Stimulated activated CD4-positive, alpha-beta T cell treated with anti-CD3 and anti-CD28 coated beads, Interleukin-2, amount 100 ng/mL, for 24 hours (primary cell): ENCODE measurements at places on chromosomes 7 and 10.

DNA sequence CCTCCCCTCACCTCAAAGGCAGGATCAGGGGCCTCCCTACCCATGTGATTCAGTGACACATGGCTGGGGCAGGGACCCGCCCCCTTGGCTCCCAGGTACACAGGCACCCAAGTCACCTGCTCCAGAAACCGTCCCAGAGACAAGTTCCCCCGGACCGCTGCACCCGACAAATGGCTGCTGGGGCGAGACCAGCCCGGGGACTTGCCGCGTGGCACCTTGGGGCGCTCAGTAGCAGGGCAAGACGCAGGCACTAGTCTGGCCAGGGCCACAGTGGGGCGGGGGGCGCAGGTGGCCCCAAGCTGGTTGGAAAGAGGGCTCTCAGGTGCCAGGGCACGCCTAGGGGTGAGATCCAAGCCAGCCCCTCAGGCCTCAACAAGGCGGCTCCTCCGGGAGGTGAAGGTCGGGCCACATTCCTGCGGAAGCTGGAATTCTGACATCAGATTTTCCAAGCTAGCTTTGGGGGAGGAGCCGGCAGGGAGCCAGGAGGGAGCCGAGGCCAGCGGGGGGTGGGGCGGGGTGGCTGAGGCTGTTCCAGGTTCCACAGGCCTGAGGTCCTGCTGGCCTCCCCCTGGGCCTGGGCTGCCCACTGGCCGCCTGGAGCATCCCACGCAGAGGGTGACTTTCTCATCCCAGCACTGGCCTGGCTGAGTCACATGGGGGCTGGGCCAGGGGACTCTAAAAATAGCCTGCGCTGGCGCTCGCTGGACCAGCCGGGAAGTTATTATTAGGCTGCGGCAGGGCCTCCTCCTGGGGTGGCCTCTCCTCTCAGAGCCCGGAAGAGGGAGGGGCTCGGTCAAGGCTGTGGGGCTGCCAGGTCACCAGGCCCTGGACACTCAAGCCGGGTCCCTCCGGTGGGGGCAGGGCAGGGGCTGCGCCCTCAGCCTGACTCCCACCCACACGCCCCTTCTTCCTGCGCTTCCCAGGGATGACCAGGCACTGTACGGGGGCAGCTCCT is 20.5 kb upstream of the INPP5A start:
- DNase-seq = no peak

GRCh38 chr10:30510932-30511700 is 77.1 kb downstream of the MAP3K8 start:
- no peak for DNase-seq

DNA sequence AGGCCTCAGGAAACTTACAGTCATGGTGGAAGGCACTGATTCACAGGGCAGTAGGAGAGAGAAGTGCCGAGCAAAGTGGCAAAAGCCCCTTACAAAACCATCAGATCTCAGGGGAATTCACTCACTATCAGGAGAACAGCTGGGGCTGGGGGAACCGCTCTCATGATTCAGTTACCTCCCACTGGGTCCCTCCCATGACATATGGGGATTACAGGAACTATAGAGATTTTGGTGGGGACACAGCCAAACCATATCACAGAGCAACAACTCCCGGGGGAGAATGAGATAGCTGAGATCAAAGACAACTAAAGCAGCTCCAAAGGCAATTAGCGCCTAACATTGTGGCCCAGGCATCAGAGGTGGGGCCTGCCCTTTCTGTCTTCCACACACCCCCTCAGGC is 85.4 kb upstream of the VOPP1 start:
- DNase-seq = no peak

- DNase-seq = no peak
These were observed 38.2 kb downstream of the MYL10 start for GRCh38 chr7:101590663-101591435.

DNA sequence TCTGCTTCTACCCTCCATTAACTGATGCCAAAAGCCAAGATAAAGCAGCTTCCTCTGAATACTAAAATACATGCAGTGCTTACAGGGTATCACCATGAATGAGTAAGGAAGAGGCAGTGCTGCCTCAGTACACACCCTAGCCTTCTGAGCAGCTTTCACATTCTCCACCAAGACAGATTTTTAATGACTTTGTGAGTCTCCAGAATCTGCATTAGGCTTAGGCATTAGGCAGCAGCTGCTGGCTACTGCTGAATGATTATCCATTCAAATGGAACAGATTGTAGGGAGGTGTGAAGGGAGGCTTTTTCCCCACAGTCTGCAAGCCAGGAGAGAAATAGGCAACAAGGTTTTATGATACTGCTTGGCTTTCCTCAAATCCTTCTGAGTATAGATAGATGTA is 1226.7 kb upstream of the LRRN3 start:
- no peak for DNase-seq

GRCh38 chr10:122853665-122854313 is 8.1 kb upstream of the CUZD1 start:
- DNase-seq = no peak

DNA sequence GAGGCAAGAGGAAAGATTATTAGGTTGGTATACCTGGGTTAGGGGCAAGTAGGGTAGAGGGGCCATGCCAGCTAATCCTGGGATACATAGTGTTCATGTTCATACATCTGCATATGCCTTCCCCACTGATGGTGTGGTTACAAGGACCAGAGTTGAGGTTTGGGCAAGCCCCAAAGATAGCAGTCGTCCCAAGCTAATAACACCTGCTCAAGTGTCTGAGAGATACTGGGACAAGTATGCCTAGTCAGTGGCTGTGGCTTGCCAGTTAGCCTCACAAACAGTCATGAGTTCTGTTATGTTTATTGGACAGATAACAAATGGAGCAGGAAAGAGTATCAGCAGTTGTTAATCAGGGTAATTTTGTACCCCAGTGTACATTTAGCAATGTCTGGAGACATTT is 139.6 kb downstream of the ADAM22 start:
- DNase-seq = no peak

- no peak for DNase-seq
These were observed 164.2 kb upstream of the ITGB1 start for GRCh38 chr10:33122014-33122809.

DNA sequence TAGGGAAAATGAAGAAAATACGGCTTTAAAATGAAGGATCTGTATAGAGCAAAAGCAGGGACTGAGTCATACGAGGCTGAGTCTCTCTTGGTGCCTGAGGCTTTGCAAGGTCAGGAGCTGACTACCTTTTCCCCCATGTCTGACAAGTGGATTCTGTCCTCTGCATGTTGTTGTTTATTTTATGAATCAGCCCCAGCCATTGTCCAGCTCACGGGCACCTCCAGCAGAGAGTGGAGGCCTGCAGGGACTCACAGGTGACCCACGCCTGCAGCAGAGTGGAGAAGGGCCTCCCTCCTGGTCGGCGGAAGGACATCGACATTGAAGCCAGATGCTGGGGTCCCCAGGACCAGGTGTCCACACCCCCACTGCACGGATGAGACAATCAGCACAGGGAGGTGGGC is 233.9 kb downstream of the WDR37 start:
- DNase-seq = no peak

DNA sequence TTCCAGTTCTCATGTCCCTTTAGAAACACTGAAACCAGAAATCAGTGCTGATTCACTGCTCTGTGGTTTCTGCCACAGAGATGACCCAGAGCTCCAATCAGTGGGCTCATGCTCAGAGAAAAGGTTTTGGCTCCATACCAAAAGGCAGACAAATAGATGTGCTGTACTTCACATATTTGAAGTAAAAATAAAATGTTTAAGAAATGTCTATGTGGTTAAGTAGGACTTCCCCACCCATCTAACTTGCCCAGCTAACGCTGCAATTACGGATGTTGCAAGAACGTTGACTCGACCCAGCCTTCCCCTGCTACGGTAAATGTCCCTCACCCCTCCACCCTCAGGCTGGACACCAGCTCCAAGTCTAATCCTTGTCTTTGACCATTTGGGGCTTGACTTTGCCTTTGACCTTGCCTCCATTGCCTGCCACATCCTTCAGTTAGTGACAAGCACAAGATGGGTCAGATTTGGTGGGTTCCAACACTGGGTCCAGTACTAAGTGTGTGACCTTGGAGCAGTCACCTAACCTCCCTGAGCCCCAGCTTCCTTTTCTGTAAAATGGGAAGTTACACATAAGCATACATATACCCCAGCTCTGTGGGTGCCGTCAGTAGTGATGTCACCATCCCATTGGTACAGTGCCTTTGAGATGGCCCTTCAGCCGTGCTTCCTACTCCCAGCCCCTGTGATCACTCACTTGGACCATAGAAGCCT is 95.8 kb downstream of the CHST15 start:
- DNase-seq = no peak
